ENCODE measurements at places on chromosomes 7 and 10.

DNA sequence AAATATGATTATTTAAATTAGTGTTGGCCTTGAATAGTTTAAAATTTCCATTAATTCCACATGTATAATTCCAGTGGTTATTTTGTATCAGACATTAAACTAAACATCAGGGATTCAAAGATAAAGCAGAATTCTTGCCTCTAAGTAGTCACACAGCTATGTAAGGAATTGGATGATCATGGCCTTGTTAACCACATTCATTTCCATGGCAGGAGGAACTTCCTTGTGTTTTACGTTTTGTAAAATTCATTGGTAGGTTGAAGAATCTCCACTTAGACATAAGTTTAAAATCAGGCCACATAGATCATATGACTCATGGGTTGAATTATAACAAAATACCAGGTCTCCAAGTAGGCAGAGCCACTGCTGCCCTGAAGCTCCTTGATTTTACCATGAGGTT is 289.7 kb downstream of the PLXDC2 start:
- DNase-seq = no peak

GRCh38 chr7:95421000-95421846 is 13.6 kb downstream of the PON2 start:
- DNase-seq = peak; percentile 8

DNA sequence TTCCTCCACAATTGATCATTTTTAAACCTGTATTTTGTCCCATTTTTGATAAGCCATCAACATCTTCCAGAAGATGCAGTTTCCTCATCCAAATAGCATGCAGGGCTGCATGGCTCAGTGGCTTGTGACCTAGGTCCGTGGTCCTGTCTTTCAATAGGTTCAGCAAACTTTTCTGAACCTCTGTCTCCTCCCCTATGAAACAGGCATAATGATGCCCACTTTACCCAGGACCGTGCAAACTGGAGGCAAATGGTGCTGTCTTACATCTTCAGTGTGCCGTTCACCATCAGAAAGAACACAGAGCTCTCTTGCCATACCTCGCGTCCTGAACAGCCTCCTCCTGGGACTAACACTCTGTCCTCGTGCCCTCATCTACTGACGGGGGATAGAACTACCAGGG is 22.3 kb upstream of the FIGNL1 start:
- DNase-seq = no peak

DNA sequence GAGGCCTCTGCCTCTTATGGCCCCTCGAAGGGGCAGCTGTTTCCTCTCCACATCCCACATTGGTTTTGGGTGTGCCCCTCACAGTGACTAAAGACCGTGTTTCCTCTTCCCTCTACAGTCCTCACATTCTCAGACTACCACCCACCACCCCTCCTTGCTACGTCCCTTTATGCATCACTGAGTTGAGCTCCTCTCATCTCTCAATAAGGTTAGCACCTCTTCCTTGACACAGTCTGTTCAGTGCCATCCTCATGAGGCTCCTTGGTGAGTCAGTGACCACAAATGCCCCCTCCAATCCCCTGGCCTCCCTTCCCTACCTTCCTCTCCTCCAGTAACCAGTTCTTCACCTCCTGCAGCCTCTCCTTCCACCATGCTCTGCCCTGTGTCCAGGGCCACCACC is 239.1 kb upstream of the MYO3A start:
- no peak for DNase-seq

DNA sequence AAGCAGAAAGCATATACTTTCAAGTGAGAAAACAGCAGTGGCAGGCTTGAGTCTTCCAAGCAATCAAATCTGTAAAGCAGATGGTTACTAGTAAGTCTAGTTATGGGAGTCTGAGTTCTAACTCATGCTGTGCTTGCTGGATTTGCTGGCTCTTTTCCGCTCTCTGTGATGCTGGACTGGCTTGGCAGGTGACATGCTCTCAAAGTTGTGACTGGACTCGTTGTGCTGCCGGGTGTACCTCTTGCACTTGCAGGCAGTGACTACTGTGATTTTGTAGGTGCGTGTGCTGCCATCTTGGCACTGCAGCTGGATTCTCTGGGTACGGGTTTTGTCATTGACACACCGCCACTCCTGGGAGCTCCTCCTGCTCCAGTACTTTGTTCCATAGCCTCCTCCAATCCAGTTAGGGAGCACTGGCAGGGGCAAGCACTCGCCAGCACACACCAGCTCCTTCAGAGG is 3.1 kb downstream of the SOSTDC1 start:
- no peak for DNase-seq

- DNase-seq = no peak
Observed at GRCh38 chr7:97174303-97174702, 56.8 kb downstream of the SDHAF3 start.

DNA sequence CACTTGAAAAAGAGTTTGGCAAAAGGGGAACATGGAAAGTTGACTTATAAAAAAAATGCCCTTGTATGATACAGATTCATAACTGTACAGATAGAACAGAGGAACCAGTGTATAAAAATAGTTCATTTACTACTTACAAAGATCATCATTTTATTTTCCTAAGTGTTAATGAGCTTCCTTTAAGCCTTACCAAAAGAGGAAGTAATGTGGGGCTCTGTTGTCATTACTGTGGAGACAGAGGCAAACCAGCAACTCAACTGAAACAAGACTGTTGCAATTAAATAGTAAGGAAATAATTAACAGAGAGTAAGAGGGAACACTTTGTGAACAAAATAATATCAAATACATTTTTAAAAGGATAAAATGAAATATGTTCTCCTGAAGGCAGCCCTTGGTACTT is 526.2 kb upstream of the ADARB2 start:
- no peak for DNase-seq

DNA sequence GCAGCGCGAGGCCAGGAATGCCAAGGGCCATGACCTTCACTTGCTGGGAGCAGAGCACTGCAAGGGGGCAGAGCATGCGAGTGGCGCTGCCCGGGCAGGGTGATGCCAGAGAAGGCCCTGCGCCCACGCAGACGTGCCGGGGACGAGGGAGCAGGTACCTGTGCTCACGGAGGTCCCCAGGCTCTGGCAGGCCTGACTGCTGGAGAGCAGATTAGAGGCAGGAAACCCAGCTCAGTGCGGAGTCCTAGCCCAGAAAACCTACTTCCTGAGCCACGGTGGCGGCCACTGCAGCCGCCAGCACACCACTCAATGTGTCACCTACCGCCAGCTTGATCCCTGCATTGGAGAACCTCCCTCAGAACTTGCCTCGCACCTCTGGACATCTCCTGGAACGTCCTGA is 148.4 kb downstream of the MAD1L1 start:
- DNase-seq = no peak

DNA sequence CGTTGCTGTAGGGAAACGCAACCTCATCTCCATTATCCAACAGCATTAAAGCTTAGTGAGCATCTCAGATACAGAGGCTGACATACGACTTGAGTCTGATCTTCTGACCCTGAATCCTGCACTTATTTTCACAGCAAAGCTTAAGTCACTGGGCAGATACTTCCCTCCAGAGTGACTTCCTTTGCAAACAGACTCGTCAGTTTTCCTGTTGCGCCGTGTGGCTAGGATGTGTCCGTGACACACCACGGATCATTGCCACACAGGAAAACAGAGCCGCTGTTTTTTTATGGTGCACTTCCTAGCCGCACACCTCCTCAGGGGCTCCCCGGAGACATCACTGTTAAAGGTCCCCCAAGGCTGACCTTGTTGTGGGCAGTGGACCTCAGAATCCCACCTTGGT is 94.9 kb upstream of the MKI67 start:
- no peak for DNase-seq

Data from NCI-H748 treated with DMSO at 0.1 percent for 48 hours (cell line).